ENCODE measurements at places on chromosomes 2 and 18.

DNA sequence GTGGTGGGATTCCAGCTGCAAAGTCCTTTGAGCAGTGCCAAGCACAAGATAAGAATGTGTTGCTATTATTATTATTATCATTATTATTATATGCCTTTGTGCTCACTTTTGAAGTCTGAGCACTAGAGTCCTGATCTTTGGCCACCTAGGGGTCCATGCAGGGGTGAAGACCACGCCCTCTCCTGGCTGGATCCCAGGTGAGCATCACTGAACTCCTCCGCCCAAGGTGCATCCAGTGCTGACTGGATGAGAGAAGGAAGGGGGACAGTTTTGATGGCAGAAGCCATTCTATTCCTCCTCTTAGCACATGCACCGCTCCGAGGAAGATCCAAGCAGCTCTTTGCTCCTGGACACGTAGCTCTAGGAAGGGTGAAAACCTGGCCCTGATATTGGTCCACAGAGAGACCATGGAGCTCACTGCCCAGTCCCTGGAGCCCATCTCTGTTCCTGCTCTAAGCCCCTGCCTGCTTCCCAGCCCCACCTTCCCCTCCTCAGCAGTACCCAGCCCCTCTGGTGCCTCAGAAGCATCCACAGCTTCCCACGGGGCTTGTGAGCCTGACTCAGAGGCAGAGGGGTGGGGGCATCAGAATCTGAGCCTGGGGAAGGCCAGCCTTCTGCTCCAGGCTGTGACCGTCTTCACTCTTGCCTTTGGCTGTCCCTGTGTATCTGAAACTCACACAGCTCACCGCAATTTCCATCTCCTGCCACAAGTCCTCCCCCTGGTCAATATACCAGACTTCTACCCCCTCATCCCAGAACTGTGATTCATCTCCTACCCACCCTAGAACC, 45.4 kb downstream of the MCFD2 start:
- DNase-seq = no peak

GRCh38 chr2:38533757-38534545, 68.8 kb downstream of the HNRNPLL start:
- DNase-seq = no peak

- DNase-seq = no peak
Measured at GRCh38 chr2:25548601-25549000, 124.8 kb downstream of the DTNB start.

GRCh38 chr2:239339726-239340601, 60.9 kb downstream of the HDAC4 start:
- peak; percentile 50 for DNase-seq

- DNase-seq = no peak
Measured at GRCh38 chr2:179260224-179260623, 4.4 kb downstream of the SESTD1 start.

DNA sequence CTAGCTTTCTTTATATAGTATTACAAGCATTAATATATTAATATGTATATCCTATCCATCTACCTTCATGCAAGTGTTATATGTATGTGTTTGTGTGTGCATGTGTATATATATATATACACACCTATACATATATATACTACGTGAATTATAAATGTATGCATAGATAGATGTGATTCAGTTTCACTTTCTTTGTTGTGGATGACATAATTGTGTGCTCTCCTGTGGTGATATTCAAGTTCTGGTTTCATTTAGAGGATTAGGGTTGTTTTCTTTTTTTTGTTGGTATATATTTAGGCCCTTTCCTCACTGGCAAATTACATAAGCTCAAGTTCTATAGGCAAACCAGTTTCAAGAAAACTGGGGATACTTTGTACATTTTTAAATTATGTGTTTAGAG, 225.7 kb upstream of the FANCL start:
- no peak for DNase-seq

- DNase-seq = no peak
Measured at GRCh38 chr2:232750135-232750671, 26.2 kb downstream of the KCNJ13 start.

DNA sequence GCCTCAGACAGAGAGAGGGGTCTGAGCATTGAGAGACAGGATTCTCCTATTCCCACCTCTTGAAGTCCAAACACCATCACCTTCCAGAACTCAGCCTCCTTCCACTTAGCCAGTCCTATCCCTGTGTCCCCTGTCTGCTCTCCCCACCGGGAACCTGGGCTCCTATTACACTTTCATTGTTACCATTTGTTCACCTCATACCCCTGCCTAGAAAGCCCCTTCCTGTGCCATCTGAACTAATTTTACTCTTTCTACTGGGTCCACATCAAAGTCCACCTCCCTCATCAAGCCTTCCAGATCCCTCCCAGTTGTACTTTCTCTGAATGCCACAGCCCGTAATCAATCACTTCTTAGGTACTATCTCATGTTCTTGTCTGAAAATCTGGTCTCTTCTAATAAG, 220.6 kb downstream of the ZBTB7C start:
- no peak for DNase-seq

- no peak for DNase-seq
Measured at GRCh38 chr2:175097297-175097696, 70.7 kb downstream of the ATF2 start.

DNA sequence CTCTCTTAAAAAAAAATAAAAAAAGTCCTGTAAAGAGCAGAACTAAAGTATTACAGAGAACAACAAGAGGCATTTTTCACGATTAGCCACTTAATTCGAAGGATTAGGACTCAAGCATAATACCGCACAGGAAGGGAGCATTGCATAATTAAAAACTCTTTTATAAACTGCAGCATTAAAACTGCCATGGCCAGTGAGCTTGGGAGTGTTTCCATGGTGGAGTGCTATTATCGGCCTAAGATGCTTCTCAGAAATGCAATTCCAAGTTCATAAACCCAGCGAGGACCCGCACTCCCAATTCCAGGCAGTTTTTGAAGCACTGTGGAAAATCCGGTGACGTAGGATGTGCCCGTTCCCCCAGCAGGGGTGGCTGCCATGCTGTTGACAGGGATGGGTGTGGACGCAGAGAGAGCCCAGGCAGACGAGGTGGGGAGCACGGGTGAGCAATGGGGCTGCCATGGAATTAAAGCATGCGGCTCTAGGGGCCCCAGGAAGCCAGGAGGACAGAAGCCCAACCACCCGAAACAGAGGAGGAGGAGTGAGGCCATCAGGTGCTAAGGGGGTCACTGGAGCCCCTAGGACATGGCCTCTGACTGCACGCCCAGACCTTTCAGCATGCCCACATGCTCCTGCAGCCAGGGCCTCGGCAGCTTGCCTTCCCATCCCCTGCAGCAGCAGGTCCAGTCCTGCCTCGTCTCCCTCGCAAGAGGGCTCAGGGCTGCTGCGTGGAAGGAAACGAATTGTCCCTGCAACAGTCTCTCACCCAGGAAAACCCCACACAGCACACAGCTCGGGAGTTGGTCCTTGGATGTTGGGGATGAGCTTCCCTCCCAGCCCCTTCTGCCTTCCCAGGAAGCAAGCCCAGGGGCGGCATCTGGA, 233.4 kb downstream of the NDUFA10 start:
- no peak for DNase-seq

Data from stimulated activated naive B cell treated with anti-CD40 and anti-IgM and Interleukin-4, amounts not matched to agents 10 μg/mL and 1 μg/mL and 100 μg/mL, for 72 hours (primary cell).